ENCODE measurements at places on chromosomes 11 and 22.

DNA sequence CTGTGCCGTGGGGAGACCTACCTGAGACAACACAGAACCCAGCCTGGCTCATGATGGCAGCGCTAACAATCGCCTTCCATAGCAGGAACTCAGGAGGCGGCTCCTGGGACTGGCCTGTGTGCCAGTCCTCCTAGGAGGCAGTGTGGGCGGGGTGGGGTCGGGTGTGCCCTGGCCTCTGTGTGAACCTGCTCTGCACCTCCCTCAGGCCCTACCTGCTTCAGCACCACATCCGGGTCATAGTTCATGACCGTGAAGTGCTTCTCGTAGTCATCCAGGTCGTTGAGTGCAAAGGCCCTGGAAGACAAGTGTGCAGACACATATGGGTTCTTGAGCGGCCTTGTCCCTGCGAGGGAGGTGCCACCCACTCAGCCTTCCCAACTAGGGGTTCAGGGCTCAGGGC lies 15.3 kb downstream of the TTLL12 start:
- DNase-seq = no peak

DNA sequence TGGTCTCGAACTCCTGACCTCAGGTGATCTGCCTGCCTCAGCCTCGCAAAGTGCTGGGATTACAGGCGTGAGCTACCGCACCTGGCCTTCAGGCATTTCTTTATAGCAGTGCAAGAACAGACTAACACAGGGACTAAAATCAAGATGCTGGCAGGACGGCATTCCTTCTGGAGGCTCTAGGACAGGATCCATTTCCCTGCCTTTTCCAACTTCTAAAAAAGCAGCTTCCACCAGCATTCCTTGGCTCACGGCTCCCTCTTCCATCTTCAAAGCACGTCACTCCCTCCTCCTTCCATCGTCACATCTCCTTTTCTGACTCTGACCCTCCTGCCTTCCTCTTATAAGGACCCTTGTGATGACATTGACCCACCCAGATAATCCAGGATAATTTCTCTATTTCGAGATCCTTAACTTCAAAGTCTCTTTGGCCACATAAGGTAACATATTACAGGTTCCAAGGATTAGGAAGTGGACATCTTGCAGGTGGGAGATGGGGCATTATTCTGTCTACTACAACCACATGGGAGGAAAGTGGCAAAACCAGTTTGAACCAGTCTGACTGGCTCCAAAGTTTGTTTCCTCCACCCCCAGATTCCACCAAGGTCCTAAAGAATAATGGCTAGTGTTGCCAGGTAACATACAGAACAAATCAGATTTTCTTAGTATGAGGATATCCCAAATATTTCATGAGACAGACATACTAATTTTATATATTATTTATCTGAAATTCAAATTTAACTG lies 172.5 kb downstream of the MN1 start:
- no peak for DNase-seq

DNA sequence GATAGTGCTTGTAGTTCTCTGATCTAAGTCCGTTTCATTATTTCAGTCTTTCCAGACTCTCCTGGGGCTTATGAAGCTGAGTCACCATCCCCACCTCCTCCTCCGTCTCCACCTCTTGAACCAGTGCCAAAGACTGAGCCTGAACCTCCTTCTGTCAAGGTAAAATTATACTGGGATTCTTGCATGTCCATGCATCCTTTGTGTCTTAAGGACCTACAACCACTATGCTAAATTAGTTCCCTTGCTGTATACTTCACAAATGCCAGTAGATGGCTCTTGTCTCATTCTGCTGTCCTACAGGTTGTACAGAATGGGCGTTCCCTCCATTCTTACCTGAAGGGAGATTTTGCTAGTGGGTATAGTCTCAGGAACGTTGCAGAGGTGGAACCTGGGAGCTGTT lies 42.2 kb downstream of the POLD3 start:
- no peak for DNase-seq

DNA sequence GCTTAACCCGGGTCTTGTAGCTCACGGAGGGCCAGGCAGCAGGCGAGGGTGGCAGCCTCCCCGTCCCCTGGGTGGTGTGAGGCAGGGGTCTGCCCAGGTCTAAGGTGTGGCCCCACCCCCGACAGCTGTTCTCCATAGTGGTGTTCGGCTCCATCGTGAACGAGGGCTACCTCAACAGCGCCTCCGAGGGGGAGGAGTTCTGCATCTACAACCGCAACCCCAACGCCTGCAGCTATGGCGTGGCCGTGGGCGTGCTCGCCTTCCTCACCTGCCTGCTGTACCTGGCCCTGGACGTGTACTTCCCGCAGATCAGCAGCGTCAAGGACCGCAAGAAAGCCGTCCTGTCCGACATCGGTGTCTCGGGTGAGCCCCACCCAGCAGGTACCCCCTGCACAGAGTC lies 24.4 kb downstream of the SYNGR1 start:
- DNase-seq = no peak

DNA sequence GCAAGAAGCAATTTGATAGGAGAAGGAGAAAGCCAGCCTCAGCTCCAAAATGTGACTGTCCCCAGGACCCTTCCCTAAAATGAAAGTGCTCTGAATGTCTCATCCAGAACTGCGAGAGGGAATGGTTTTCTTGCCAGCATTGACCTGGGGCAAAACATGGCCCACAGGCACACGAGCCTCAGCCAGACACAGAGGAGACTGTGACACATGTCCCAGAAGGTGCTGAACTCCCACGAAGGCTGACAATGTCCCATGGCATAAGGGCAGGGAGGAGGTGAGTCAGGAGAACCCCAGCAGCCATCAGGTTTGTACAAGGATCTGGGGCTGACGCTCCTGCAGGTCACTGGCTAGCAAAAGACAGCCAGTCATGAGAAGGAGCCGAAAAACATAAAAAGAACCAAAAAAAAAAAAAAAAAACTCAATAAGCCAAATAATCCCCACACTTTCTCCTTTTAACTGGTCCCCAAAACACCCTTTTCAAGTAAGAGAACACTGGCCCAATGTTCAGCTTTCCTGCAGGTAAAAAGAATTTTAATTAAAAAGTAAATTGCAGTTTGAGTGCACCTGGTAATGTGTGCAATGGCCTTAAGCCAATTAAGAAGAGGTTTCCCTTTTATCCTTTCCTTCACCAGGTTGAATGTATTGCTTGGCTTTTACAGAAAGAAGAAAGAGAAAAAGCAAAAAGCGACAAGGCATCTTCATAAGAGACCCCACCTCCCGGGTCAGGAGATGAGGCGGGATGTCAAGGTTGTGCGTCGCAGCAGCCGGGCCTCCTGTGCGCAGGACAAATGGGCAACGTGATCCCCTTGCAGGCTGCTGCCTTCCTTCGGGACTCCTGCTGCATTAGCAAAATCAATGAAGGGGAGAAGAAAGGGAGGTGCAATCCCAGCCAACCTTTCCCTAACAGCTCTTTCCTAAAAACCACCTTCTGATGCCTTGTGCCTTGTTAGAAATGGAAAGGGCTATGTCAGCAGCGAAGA lies 43.6 kb downstream of the GALNT18 start:
- DNase-seq = no peak

- DNase-seq = peak; percentile 87
Measured at GRCh38 chr22:37269936-37270678, 12.2 kb upstream of the CYTH4 start.

DNA sequence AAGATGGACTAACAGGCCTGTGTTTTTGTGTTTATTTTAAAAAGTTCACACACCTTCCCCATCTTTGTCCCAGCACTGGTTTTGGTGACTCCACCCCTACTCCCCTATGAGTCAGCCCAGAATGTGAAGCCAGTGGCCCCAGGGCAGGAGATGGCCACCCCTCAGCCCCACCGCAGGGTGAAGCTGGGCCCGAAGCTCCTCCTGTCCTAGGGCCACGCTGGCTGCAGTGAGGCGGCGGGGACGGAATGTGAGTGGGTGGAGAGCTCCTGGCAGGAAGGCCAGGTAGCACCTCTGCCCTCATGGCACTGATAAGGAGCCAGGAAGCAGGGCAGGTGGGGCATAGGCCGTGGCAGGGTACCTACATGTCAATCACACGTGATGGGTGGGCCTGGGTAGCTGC lies 39.9 kb downstream of the SGSM3 start:
- no peak for DNase-seq

- no peak for DNase-seq
Measured at GRCh38 chr11:36148701-36149100, 140.5 kb downstream of the COMMD9 start.

Data from suppressor macrophage (primary cell).